ENCODE measurements at places on chromosomes 3 and 15.

- DNase-seq, result no peak
Measured at GRCh38 chr3:142693136-142693853, 30.5 kb upstream of the TRPC1 start.

GRCh38 chr3:4983739-4984510, 4.7 kb downstream of the BHLHE40 start:
- peak; percentile 72 for DNase-seq

GRCh38 chr3:45889337-45889736, 3.0 kb downstream of the CCR9 start:
- DNase-seq, result no peak

GRCh38 chr3:11434017-11434526, 161.9 kb downstream of the ATG7 start:
- no peak for DNase-seq

DNA sequence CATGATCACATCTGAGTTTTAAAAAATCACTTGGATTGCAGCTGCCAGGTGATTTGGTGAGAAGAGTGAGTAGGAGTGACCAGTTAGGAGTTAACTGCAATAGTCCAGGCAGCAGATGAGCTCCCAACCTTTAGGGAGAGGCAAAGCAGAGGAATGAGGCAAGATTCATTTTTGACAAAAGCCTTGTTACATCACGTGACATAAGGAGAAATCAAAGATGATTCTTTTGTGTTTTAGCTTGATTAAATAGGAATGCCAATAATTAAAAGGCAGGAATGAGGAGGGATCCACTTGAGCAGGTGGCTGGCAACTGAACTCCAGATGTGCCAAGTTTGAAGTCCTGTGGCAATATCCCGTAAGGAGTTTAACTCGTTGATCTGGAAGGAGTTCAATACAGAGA, 2.5 kb downstream of the GATM start:
- DNase-seq, result no peak

DNA sequence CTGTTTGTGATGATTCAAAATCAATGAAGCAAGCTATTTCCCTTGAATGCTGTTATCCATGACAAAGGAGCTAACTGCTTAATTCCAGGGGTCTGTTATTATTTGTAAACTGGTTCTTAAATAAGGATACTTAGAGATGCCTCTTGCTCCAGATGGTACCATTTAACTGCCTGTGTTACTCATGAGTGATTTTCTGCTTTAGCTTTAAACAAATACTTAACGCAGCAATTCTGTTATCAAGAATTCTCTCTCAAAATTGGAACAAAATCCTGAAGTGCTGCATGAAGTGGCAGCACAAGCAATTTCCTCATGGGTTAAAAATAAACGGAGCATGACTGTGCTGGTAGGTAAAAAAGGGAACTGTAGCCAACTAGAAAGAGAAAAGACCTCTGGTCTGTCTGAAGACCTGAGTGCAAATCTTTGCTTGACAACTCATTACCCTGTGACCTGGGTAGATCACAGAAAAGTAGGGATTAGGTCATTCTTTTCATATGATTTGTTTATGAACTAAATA, 62.5 kb upstream of the GBE1 start:
- DNase-seq, result no peak

Data from stimulated activated CD4-positive, alpha-beta T cell treated with anti-CD3 and anti-CD28 coated beads, Interleukin-1b, Interleukin-23, amount 100 ng/mL, for 1 hour (primary cell).